ENCODE measurements at places on chromosomes 7 and 10.

DNA sequence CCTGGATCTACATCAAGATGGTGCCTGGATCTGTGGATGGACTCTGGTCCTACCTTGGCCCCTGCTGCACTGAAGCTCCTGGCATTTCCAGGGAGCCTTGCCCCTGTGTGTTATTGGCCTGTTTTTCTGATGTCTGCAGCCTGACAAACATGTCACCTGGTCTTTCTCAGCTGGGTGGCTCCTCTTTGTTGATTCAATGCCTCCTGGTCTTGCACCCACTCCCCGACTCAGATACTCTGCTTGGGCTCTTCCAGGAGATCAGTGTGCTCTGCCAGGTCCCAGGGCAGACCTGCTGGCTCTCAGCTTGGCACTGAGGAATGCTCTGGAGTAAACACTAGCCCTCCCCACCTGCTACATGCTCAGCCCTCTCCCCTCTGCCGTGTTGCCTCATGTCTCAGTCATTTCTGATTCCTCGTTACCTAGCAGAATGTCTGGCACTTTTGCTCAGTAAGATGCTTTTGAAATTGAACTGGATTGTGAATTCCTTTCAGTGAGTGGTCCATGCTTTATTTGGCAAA, 253.3 kb upstream of the BMPER start:
- peak; percentile 32 for DNase-seq

DNA sequence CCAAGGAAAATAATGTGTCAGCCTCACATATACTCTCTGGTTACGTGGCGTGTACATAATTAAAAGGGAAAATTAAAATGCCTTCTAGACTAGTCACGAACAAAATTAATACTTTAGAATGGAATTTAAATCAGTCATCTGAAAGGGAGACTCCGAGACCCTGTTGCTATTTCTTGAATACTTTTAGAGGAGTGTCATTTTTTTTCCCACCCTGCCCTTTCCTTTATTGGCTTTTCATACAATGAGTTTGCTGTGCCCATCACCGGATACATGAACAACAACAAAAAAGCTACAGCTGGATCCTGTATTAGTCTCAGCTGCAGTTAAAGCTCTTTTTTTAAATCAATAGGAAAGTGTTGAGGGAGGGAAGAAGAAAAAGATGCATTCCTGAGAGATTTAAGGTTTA, 20.1 kb downstream of the CYTH3 start:
- no peak for DNase-seq

DNA sequence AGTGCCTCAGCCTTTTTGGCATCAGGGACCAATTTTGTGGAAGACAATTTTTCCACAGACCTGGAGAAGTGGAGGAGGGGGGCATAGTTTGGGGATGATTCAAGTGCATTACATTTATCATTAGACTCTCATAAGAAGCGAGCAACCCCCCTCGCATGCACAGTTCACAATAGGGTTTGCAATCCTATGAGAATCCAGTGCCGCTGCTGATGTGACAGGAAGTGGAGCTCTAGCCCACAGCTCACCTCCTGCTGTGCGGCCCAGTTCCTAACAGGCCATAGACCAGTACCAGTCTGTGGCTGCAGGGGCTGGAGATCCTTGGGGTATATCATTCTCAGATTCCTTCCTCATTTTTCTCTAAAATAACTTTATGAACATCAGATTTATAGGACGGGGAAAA, 50.8 kb downstream of the ATAD1 start:
- DNase-seq: no peak

DNA sequence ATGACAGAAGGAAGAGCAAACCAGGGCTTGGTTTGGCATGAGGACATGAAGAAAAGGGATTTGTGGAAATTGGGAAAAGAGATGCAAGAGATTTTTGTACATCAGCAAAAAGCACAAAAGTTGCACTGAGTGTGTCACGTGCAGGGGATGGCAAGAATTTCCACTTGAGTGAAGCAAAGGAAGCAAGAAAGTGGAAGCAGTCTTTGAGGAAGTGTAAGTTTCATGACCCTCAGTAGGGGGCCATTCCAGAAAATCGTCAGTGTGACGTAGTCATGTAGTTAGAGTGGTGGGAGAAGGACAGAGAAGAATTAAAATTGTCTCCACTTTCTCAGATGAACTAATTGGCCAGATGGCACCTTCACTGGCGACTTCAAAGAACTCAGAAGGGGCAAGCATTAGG, 123.3 kb upstream of the FZD1 start:
- DNase-seq: no peak

GRCh38 chr10:98262571-98262970, 5.4 kb downstream of the LOXL4 start:
- DNase-seq: peak; percentile 20

DNA sequence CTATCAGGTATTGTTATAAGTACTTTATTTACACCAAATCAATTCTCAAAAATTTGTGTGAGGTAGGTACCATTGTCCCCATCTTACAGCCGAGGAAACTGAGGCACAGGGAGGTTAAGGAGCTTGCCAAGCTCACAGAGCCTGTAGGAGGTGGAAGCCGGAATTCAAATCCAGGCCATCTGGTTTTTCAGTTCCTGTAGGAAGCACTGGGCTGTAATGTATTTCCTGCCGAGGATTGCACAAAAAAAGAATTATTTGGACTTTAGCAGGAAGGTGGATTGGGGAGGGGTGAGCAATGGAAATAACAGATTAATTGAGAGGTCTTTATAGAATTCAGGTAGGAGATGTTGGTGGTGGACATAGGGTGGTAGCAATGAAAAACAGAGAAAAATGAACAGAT, 315.3 kb upstream of the AUTS2 start:
- no peak for DNase-seq

DNA sequence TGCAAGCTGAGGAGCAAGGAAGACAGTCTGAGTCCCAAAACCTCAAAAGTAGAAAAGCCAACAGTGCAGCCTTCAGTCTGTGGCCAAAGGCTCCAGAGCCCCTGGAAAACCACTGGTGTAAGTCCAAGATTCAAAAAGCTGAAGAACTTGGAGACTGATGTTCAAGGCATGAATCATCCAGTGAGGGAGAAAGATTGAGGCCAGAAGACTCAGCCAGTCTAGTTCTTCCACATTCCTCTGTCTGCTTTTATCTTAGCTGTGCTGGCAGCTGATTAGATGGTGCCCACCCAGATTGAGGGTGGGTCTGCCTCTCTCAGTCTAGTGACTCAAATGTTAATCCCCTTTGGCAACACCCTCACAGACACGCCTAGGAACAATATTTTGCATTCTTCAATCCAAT, 20.1 kb upstream of the MDFIC start:
- no peak for DNase-seq

GRCh38 chr7:92682330-92682729, 92.1 kb upstream of the FAM133B start:
- DNase-seq: no peak

GRCh38 chr7:25877802-25878789, 273.9 kb upstream of the NFE2L3 start:
- no peak for DNase-seq

DNA sequence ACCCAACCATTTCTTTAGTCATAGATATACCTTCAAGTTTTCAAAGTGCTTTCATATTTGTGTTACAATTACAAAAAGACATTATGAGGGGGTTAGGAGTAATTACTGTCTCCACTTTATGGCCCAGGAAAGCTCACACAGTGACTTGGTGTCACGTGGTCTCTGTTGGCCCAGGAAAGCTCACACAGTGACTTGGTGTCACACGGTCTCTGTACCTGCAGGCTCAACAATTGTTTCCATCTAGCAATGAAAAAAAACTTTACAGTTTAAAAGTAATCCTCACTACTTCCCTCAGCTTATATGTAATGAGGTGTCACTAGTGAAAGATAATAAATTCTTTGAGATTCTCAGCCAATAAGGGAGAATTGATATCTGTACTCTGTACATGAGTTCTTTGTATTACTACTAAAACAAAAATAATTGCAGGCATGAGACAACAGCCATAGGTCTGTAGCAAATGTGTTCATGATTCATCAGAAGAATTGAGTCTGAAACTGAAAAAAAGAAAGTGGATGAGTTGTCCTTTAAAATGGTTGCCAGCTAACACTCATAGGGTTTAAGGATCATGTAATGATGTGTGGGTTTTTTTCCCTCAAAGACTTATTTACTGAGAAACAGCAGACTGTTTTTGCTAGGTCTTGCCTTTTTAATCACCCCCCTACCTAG, 10.9 kb downstream of the OGDH start:
- DNase-seq: no peak

- DNase-seq: no peak
These were observed 113.2 kb downstream of the CALN1 start for GRCh38 chr7:72298912-72299311.

- no peak for DNase-seq
These were observed 100.4 kb downstream of the LMBR1 start for GRCh38 chr7:156792611-156793010.

GRCh38 chr7:2782565-2782964, 61.5 kb downstream of the GNA12 start:
- no peak for DNase-seq

GRCh38 chr10:17179002-17179401, 22.5 kb downstream of the TRDMT1 start:
- DNase-seq: no peak

- no peak for DNase-seq
These were observed 167.0 kb downstream of the SFMBT2 start for GRCh38 chr10:7243873-7244272.

DNA sequence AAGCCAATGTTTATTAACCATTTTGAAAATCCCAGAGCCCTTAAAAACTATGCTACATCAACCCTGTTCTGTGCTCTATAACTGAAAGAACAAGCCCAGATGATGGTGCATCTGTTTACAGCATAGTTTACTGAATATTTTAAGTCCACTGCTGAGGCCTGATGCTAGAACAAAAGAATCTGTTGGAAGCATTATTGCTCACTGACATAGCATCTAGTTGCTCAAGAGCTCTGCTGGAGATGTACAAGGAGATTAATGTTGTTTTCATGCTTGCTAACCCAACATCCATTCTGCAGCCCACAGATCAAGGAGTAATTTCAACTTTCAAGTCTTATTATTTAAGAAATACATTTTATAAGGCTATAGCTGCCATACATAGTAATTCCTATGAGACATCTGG, 181.3 kb upstream of the FEZF1 start:
- no peak for DNase-seq

GRCh38 chr10:80471715-80472233, 17.7 kb downstream of the TSPAN14 start:
- DNase-seq: no peak

DNA sequence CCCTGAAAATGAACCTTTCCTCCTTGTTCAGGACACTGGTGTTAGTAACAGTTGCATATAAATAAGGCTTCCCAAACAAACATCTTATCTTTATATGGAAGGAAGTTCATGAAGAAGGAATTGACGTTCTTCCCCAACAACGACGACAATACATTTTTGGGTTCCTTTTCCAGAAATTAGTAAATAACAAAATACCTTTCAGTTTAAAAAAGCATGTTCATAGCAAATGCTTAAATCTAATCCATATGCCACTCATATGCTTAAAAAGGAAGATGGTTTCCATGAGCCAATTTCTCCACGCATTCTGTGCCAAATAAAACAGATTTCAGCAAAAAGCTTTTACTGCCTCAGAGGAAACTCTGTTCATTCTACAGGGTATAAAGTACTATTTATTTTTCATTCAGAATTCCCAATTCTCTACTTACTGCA, 182.6 kb downstream of the COBL start:
- DNase-seq: no peak

- DNase-seq: no peak
These were observed 37.3 kb downstream of the SLC16A9 start for GRCh38 chr10:59672150-59672875.

DNA sequence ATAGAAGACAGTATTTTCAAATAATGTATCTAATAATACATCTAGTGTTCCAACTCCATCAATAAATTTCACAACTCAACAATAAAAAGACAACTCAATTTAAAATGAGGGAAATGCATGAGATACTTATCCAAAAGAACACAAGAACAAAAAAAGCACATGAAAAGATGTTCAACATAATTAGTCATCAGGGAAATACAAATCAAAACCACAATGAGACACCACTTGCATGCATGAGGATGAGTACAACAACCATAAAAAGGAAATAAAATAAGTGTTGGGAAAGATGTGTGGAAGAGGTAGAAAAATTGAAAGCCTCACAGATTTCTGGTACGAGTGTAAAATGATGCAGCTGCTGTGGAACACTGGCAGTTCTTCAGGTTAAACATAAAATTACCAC, 111.6 kb upstream of the PTPRZ1 start:
- no peak for DNase-seq

- DNase-seq: no peak
These were observed 1107.2 kb downstream of the NRG3 start for GRCh38 chr10:82982110-82982608.

DNA sequence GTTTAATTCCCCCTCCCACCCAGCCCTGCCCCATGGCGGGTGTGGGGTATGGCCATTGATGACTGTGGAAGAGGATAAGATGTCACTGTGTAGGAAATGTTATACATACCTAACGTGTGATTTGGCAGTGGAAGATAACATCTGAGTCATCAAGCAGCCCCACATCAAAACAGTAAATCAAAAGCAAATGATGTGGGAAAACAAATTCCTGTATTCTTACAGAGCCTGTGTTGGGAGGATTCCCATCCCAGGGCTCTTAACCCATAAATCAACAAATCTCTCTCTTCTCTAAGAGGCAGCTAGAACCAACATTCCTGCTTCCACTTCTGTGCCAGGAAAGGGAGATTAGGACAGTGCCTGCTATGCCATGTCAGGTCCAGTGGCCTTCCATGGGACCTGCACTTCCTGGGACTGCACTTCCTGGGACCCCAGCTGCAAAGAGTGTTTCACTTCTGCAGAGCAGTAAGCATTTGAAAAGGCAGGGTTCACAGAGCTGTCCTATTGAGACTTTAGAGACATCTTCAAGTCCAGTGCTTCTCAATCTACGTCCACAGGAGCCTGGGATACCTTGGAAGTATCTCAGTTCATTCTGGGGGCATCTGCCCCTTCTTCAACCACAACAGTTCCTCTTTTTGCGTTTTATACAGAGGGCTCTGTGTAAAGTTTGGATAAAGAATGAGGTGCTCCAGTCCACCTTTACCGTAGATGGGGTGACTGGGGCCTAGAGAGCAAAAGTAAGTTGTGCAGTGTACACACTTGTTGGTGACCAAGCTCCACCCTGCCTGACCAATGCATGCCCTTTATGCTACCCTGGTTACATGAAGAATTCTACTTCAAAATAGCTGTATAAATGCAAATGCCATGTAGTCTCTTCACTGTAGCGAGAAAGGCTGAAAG, 45.7 kb downstream of the ATXN7L1 start:
- no peak for DNase-seq

- DNase-seq: no peak
These were observed 68.1 kb downstream of the VPS41 start for GRCh38 chr7:38840736-38841460.
